ENCODE measurements at places on chromosomes 16 and 17.

GRCh38 chr16:78227855-78228254, 128.4 kb downstream of the WWOX start:
- no peak for DNase-seq

- no peak for DNase-seq
These were observed 257.6 kb downstream of the CDH13 start for GRCh38 chr16:82884320-82884898.

- DNase-seq, result no peak
These were observed 132.6 kb downstream of the PARN start for GRCh38 chr16:14497245-14498082.

DNA sequence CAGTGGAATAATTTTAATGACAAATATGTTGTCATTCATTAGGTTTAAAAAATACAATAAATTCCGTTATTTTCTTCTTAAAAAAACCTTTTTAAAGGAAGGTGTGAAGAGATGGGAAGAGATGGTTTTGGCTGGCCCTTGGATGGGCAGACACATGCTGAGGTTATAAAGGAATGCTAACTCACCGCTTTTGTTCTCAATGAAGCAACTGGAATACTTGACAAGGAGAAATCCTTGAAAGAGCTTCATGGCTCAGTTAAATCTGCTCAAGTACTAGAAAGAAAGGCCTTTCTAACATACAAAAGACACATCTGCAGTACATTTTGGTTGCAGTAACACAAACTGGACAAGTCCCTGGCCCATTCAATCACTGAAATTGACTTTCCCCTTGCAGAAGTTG, 158.3 kb upstream of the KCNJ16 start:
- DNase-seq, result no peak

DNA sequence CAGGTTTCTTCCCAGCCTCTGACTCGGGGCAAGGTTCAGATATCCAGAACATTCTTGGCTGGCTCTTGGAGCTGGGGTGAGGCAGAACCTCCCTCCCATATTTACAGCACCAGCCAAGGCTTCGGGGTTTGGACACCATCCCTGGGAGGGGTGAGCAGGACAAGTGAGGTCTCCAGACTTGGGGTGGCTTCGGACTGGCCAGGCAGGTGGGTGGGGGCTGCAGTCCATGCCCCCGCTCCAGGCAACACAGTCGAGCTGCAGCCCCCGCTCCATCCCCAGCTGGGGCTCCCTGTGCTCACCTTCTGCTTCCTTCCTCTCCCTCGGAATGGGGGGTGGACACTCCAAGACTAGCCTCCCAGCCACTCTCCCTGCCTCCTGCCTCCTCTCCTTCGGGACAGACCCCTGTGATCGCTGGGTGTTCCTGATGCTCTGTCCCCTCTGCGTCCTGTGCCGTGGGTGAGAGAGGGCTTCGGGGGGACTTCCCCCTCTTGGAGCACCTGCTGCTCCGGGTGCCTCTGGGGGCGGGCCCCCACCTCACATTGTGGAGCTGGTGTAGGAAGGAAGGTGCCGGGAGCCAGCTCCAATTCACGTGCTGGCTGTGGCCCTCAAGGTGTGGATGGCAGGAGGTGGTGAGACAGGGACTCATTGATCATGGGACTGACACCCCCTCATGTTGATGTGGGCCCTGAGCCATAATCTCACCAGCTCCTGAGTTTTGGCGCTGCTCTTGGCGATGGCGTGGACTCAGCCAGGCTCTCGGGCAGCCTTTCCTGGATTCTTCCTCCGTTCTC, 189.2 kb downstream of the SEC14L1 start:
- DNase-seq, result no peak

DNA sequence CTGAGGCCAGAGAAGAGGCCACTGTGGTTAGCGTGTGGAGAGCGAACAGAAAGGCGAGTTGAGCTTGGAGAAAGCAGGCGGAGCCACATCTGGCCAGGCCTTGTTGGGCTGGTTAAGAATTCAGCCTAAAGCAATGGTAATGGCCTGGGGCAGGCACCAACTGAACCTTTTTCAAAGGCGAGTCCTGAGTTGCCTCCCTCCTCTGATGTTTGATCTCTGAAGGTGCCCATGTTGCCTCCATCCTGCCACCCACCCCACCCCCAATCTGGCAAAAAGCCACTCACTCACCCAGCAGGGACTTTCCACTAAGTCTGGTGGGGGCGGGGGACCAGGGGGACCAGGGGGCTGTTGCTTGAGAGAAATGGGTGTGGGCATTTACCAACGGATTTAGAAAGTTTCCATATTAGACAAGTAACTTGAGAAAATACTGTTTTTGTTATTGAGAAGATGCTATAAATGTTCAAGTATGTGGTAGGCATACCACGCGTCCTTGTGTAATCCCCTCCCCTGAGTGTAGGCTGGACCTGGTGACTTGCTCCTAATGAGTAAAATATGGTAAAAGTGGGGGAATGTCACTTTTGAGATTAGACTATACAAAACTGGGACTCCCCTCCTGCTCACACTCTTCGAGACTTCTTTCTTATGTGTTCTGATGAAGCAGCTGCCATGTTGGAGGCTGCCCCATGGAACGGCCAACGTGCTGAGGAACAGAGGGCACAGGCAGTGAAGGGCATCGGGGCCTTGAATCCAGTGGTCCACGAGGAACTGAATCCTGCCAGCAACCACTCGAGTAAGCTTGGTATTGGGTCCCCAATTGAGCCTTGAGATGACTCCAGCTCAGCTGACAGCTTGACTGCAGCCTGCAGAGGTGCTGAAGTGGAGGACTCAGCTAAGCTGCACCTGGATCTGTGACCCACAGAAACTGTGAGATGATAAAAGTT, 29.9 kb upstream of the TNS4 start:
- peak; percentile 63 for DNase-seq

DNA sequence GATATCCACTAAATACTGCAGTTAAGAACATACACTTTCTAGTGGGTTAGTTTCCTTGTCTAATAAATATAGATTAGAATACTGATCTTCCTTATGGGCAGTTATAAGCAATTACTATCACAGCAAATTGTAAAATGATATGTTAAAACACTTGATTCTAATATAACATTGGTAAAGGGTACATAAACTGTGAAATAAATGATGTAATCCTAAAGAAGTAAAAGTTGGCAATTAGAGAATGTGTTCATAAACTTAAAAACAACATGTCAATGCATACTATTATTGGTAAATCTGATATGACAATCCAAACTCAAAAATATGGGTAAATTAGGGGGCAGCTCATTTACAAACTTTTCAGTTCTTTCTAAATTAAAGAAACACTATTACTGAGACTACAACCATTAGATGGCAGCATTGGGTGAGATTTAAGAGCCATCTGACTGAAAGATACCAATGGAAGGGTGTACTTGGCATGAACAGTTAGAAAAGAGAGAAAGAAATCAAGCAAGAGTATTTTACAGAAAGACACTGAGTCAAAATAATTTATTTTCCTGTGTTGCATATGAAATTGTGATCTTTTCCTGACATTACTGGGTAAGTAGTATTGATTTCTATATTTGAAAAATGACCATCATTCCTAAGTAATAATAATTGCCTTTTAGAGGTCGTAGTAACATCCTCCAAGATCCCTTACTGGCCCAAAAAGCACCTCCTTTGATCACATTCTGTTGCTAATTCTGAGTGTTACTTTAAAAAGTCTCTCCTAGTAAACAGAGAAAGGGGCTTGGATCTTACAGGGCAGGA, 119.6 kb downstream of the SPAG9 start:
- DNase-seq, result peak; percentile 50

DNA sequence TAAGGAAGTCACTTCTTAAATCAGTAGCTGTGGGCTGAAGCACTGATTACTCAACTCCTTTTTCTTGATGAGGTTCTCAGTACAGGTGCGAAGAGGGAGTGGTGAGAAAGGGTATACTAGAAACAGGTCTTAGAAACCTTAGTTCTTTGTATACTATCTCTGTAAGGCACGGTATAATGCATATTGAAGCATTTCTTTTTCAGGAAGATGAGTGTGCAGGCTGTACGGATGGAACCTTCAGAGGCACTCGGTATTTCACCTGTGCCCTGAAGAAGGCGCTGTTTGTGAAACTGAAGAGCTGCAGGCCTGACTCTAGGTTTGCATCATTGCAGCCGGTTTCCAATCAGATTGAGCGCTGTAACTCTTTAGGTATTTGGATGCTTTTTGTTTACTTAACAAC, 39.2 kb downstream of the CYLD start:
- DNase-seq, result no peak

DNA sequence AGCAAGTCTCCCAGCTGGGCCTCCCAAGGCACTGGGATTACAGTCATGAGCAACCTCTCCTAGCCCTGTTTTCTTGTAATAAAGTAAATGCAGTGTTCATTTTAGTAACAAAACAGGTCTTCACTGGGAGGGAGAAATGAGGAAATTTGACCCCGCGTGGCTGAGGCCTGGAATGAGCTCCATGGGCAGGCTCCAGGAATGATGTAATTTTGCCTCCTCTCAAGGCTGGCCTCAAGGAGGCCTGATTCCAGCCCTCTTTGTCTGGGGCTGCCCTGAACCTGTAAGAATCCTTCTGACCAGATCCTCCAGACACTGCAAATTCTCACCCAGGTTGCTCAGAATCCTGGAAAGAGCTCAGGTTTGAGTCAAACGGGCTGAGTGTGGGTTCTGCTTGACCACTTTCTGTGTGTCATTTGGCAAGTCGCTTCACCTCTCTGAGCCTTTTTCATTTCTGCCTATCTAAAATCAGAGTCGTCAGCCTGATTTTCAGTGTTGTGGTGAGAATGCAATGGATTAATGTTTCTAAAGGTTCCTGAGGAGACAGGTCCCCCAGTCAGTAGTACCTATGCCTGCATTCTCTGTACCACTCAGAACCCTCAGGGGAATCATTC, 57.1 kb downstream of the RAB11FIP4 start:
- no peak for DNase-seq

GRCh38 chr17:4156750-4157381, 13.9 kb downstream of the CYB5D2 start:
- DNase-seq, result no peak

DNA sequence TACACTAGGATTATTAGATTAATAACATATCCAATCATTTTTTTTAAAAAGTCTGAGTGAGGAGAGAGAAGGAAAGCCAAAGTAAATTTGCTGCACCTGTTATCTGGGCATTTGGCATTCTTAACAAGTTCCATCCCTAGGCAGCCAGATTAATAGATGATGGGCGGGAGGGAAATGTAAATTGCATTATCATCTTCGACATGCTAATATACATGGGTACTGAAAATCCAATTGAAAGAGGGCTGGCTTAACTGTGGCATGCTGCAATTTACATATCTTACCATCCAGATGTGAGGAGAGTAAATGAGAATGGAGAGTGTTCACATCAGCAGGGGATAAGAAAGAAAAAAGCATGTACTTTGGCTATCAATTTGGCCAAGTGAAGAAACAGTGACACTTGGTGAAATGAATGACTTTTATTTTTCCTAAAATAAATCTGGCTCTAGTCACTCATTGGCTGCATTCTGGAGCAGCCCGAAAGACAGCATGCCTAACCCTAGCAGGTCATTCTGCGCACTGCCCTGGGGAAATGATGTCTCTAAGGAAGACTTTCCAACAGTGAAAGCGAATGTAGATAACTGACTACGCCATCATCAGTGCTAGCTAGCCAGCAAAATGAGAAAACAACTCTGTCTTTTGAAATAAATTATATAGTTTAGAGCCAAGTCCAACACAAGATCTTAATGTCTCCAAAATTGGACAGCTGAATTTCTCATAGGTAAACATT, 57.9 kb downstream of the HYDIN start:
- DNase-seq, result no peak

DNA sequence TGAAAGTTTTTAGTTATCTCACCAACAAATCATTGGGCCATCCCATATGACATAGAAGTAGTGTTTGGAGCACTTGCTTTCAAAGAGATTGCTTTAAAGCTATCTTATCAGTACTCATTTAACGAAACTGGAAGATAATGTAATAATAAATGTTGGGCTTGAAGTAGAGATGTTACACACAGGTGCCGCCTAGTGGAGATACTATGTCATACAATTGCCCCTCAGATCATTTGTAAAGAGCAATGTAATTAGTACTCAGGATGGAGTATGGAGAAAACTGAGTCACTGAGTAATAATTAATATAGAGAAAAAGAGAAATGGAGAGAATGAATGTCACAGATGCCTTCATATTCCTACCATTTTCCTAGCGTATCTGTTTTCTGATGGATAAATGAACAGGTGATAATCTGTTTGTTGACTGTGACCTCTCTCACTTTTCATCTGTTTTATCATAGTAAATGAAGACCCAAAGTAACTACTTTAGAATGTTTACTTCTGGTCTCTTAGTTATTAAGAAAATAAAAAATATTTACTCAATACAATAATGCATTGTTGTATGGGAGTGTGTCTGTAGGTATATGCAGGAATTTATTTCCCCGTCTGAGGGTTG, 80.4 kb downstream of the EFCAB5 start:
- no peak for DNase-seq

DNA sequence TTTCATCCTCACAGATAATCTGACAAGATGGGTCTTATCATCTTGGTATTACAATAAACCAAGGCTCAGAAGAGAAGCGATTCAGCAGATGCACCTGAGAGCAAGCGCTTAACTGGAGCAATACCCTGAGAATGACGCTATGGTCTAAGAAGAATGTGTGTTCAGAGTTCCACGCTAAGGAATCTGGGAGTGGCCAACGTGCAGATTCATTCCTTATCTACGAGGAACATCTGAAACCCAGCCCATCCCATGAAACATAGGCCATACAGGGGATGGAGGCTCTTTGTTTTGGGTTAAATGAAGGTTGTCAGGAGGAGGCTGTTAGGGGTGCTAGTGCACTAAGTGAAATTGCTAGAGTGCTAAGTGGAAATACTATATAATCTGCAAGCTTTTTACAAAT, 28.5 kb upstream of the KDM8 start:
- no peak for DNase-seq

GRCh38 chr17:81517009-81517338, 4.4 kb upstream of the ACTG1 start:
- no peak for DNase-seq

- no peak for DNase-seq
These were observed 622.7 kb downstream of the CDH11 start for GRCh38 chr16:64499211-64499610.

- DNase-seq, result peak; percentile 42
These were observed 1.0 kb downstream of the VEZF1 start for GRCh38 chr17:57986841-57987580.

GRCh38 chr17:72697602-72698146, 394.8 kb downstream of the SLC39A11 start:
- no peak for DNase-seq

DNA sequence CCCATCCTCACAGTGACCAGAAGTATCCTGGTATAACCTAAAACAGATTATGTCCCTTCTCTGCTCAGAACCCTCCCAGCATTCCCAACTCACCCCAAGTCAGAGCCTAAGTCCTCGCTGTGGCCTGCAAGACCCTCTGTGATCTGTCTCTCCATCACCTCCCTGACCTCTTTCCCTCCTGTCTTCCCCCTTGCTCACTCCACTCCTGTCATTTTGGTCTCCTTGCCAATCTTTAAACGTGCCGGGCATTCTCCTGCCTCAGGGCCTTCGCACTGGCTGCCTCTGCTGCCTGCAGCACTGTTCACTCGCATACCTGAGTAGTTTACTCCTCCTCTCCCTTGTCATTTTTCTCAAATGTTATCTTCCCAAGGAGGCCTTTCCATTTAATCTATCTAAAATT, 97.7 kb downstream of the GSG1L start:
- DNase-seq, result no peak
